Tongue (tissue), 3 donors: ENCODE measurements at places on chromosomes 13 and 19. TPM values are rescaled to one million over a fixed set of nuclear protein-coding genes. Genes with fewer than 3 reads are reported as not detected.

GRCh38 chr19:15108145-15108844 is 1.1 kb downstream of the SYDE1 start:
- DNase-seq, result no peak

DNA sequence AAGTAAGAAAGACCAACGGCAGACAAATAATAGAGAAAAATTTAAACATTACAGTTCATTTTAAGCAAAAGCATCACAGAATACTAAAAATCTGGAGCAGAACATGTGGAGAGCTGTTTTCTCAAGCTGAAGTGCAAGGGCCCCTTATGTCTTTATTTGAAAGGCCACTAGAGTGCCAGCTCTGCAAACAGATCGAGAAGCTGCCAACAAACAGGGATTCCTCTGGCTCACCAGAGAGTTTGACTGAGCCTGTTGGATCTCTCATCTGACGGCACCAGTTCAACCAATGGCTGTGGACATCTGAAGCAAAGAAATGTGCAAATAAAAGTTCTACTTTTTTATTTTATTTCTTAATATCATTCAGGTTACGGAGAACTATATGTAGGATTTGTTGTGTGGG is 119.7 kb downstream of the COL4A2 start:
- DNase-seq, result peak; percentile 41

- no peak for DNase-seq
Observed at GRCh38 chr13:106331116-106331515, 204.3 kb downstream of the EFNB2 start.

DNA sequence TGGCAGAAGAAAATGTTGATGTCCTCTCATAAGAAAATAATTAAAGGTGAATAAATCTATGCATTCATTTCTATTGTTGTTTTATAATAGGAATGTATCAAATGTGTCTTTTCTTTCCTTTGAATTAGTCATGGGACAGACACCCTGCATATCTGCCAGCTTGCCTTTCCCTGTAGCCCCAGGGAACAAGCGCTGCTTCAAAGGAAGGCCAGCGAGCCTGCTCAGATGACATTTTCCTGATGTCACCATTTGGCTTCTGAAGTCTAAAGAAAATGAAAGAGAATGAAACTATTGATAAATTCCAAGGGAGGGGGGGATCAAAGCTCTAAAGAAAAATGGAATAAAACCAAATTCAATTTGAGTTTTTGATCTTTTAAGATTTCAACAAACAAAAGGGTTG is 574.8 kb downstream of the IRS2 start:
- peak; percentile 30 for DNase-seq

- DNase-seq, result no peak
Observed at GRCh38 chr13:23608701-23609413, 38.6 kb downstream of the TNFRSF19 start.

Gene ZFR2
- not detected for total RNA-seq

Gene TMPRSS9
- total RNA-seq, result 0.31 TPM
